ENCODE measurements at places on chromosomes 6 and 20.

DNA sequence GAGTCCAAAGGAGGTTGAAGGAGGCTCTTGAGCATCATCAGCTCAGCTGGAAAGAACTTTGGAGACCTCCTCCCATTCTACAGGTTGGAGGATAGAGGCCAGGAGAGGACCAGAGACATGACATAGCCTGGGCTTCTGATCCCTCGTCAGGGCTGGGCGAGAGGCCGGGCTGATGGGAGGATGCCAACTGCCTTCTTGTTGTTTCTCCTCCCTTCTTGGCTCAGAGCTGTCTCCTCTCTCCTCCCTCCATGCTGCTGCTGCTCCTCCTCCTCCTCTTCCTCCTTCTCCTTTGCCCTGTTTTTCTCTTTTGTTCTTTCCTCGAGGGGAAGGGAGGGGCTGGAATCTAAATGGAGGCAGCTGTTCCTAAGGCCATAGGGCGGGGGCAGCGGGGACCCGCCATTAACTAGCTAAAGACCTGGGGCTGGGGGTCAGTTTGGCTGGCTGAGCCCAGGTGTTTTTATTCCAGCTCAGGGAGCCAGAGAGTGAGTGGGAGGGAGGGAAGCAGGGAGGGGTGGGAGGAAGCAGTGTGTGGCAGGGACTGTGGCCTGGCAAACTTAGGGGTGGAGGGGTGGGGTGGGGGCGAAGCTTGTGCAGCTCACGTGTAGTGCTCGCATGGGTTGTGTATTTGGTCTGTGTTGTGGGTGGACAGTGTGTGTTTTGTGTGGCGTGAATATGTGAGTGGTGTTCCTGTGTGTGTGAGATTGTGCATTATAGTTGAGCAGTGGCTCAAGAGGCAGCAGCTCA is 84.8 kb downstream of the CD40 start:
- DNase-seq, result no peak

DNA sequence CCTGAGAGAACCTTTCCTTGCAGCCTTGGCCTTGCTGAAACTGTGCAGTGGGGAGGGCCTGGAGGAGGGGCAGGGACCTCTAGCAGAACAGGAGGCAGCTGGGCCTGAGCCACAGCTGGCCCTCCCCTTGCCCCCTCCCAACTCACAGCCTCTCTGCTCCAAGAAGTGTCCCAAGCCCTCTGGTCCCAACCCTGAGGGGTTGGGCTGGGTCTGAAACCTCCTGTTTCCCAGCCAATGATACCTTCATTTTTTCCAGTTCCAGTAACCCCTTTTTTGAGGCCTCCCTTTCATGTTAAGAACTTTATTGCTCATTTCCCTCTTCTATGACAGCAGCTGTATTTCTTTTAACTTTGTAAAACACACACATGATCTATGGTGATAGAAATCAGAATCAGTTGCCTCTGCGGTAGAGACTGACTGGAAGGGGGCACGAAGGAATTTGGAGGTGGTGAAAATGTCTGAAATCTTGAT is 17.9 kb upstream of the ARMC12 start:
- peak; percentile 73 for DNase-seq

- no peak for DNase-seq
Observed at GRCh38 chr6:49790341-49790740, 3.3 kb upstream of the PGK2 start.

- no peak for DNase-seq
Observed at GRCh38 chr6:7323074-7323473, 10.1 kb upstream of the SSR1 start.

- DNase-seq, result no peak
Observed at GRCh38 chr6:116165596-116165995, 39.7 kb upstream of the COL10A1 start.

- no peak for DNase-seq
Observed at GRCh38 chr6:52984247-52984646, 10.8 kb downstream of the GSTA4 start.

DNA sequence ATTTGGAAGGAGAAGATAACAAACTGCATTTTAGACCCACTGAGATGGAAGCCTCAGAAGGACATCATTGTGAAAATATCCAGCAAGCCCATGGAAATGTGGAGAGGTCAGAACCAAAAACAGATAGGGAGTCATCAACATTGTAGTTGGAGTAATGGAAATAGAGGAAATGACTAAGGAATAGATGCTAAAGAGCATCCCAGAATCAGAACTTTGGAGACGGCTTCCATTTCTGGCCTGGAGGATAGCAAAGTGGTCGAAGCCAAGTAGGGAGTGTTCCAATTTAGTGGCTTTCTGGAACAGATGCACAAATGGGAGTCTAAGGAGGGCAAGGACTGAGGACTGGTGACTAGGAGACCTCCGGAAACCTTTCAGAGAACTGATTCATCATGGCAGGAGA is 3.6 kb downstream of the BEND6 start:
- DNase-seq, result no peak

GRCh38 chr6:143150281-143150680 is 89.6 kb downstream of the AIG1 start:
- DNase-seq, result no peak

- no peak for DNase-seq
Observed at GRCh38 chr20:12020846-12021245, 103.2 kb downstream of the BTBD3 start.

GRCh38 chr6:36129941-36130666 is at the start of gene MAPK13:
TSS of gene MAPK13 (plus strand) at chr6:36130513. CDS start at chr6:36130583, 70 bp downstream.
- peak; percentile 73 for DNase-seq

DNA sequence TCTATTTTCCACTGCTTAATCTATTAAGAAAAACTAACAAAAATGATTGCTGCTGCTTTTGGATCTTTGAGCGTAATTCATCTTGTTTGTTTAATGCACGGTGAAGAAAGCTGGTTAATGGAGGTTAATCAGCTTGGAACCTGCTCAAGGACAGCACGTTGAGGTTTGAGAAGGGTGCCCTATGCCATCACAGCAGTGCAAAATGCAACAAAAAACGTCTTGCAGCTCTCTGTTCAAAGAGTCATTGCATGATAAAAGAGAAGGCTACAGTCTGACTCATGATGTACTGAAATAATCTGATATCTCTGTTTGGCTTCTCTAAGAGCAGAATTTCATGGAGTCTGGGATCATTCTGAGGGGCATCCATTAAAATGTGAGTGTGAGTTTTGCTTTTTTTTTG is 80.6 kb upstream of the PREP start:
- DNase-seq, result no peak

- no peak for DNase-seq
Observed at GRCh38 chr6:72691249-72691648, 69.4 kb downstream of the KCNQ5 start.

GRCh38 chr6:134376785-134377184 is 58.9 kb upstream of the SGK1 start:
- no peak for DNase-seq

DNA sequence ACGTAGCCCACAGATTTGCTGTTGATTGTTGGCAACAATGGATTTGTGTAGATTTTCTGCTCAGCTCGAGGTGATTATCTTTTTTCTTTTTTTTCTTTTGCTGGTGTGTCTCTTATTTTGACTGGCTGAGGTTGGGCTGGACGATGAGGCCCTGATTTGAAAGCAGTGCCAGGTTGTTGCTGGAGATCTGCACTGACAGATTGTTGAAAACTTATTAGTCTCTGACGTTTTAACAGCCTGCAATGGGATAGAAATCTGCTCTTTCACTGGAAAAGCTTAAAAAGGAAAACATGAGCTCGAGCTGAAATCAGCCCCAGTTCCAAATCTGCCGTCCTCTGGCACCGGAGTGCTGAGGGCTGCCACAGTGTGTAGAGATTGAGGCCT is 87.7 kb downstream of the PDE7B start:
- no peak for DNase-seq

GRCh38 chr6:163416557-163417253 is 2.2 kb downstream of the QKI start:
- no peak for DNase-seq

DNA sequence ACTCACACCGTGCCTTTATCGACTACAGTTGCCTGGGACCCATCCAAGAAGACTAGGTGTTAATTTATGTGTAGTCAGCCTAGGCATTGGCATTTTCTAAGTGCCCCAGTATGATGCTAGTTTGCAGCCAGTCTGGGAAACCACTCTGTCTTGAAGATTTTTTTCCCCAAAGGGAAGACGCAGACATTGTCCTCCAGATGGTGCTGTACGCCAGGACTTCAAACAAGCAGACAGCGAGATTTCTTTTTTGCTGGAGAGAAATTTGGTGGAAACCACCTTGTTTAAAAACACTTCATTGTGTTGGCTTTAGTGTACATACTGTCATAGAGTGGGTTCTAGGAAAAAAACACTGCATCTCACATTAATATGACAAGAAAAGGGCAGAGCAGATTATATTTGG is 30.0 kb downstream of the ALDH5A1 start:
- DNase-seq, result no peak

All from activated CD8-positive, alpha-beta memory T cell treated with anti-CD3 and anti-CD28 coated beads for 24 hours (primary cell).